ENCODE measurements at places on chromosomes 2 and 18.
A peak's percentile ranks its signal among the peaks of the same experiment; 100 is the strongest.

GRCh38 chr18:37659906-37660305 is 94.3 kb upstream of the CELF4 start:
- DNase-seq: no peak

DNA sequence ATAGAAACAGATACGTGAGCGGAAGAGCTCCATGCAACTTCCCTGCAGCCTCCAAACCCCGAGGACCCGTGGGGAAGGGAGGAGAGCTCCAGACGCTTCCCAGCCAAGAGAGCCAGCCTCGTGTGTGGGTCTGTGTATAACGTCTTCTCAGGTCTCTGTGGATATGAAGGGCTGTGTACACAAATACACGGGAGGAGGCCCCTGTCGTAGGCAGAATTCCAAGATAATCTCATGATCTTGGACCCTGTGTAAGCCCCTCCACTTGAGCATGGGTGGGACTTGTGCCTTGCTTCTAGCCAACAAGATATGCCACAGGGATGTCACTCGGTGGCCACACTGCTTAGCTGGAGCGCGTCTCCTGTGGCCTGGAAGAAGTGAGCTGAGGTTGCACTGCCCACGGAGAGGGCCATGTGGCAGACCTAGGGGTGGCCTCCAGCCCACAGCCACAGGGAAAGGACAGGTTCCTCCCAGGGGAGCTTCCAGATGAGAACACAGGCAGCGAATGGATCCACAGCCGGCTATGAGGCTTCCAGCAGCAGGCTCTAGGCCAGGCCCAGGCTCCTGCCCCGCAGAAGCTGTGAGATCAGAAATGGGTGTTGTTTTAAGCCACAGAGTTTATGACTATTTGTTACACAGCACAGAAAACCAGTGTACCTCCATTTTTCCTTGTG is 15.6 kb upstream of the KLF11 start:
- no peak for DNase-seq

DNA sequence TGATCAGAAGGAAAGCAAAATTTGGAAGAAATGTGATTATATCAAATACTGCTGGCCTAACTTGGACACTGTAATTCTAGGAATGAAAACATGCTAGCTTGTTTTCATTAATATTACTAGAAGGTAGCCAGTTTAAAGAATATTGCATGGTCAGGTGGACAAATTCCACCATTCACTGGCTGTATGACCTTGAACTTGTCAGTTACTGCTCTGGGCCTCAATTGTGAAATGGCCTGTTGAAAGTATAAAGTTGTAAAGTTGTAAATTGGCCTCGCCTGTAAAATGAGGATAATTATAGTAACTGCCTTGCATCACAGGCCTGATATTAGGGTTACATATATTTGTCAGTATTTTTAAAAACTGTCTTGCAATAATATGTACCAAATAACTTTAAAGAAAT is 398.4 kb upstream of the CHST9 start:
- DNase-seq: no peak

DNA sequence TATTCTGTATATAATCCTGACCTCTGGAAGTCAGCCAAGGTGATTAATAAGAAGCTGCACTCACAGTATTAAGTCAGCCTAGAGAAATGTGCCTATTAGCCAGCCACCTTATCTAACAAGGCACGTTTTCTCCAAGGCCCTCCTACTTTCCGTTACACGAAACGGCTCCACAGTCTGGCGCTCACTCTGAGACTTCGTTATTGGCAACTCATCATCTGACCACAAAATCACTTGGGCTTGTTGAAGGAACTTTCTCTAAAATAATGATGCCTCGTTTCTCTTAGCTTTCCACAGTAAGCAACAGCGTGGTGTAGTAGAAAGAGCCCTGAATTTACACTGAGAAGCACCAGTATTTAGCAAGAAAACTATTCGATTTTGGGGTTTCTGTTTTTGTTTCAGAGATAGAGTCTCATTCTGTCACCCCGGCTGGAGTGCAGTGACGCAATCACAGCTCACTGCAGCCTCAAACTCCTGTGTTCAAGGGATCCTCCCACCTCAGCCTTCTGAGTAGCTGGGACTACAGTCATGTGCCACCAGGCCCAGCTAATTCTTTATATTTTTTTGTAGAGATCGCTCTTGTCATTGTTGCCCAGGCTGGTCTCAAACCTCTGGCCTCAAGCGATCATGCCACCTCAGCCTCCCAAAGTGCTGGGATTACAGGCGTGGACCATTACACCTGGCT is 53.6 kb upstream of the SLC14A1 start:
- DNase-seq: no peak

DNA sequence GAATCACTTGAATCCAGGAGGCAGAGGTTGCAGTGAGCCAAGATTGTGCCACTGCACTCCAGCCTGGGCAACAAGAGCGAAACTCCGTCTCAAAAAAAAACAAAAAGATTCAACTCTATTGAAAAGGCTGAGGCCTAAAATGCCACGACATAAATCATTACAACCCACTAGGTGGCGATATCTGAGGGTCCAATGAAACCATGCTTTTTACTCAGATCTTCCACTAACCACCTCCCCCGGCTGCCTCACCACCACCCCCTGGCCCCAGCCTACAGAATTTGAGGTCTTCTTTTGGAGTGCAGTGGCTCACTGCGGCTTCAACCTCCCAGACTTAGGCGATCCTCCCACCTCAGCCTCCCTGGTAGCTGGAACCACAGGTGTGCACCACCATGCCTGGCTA is 57.5 kb downstream of the AP1S3 start:
- DNase-seq: no peak

GRCh38 chr18:35110059-35110458 is 68.8 kb downstream of the MAPRE2 start:
- DNase-seq: no peak

GRCh38 chr2:218079943-218080913 is 11.2 kb downstream of the RUFY4 start:
- no peak for DNase-seq

DNA sequence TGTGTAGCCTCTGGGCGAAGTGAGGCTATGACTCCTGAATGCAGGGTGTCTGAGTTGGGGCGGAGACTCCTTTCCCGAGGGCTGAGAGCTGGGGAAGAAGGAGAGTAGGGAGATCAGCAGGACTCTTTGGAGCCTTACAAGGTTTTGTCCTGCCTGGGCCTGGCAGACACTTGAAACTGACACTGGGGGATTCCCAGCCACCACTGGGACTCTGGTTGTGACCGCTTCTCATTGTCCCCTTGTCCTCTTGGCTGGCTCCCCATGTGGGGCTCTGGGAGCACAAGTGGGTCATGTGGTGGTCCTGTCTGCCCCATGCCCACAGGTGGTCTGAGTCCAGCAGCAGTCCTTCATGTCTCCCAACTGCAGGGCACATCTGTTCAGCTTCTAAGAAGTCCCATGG is 78.2 kb upstream of the MGAT4A start:
- no peak for DNase-seq

GRCh38 chr2:50086450-50086849 is 932.1 kb upstream of the FSHR start:
- no peak for DNase-seq

DNA sequence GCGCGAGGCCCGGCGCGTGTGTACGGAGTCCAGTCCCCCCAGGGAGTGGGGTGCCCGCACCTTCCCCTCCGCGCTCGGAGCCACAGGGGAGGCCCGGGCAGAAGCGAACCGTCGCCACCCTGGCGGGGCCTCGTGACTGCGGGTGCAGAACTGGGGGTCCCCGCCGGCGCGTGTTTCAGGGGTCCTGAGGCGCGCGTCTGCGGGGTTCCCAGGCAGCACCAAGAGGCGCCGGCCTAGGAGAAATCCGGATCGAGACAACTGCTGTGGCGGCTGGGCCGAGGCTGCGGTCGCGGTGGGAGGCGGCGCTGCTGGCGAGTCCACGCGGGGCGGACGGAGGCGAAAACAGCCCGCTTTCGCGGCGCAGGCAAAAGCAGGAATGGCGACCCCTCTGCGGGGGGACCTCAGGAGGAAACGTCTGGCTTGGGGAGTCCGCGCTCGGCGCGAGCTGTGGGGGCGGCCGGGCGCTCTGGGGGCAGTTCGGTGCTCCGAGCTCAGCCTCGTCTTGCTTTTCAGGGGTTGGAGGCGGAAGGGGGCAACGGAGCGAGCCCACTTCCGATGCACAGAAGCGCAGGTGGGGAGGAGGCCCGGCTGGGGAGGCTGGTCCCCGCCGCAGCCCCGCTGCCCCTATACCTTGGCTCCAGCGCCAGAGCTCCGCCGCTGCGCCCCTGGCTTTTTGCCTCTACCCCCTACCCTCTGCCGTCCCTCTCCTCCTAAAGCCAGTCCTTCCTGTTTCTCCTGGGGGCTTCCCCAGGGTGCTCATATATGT is 81.5 kb upstream of the LDLRAD4 start:
- peak; percentile 75 for DNase-seq

DNA sequence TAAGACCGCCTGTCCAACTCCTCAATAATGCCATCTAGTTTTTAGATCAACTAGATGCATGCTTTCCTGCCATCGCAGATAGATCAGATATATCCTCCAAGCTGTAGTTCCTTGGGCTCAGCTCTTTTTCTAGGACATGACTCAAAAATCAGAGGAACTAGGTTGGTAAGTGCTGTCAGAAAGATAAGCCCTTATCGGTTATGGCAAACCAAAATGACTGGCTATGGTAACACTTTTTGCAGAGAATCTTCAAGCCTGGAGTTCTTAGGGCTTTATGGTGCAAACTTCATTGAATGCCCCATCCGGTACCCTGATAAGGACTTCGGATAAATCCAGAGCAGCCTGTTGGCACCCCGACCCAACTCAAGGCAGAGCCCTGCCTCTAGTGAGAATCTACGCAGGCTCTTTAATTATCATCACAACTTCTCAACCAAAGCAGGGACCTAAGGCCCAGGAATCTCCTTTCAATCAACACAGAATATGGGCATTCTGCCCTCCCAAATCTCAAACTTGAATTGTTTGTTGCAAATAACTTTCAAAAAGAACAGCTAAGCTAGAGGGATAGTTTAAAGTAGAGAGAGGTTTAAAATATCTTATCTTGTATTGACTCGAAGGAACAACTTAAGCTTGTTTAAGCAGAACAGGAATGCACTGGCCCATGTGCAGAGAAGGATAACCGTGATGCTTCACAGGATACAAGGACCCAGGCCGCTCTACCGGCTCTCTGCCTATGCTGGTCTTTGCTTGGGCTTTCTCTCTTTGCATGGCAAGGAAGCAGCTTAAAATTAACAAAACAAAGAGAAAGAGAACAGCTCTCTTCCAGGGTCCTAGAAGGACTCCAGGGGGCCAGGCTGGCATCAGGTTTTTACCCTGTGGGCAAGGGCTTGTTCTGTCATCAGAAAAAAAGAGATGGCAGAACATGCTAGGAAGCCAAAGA is 3.4 kb upstream of the CYP1B1 start:
- no peak for DNase-seq
